ENCODE measurements at places on chromosomes 2 and 18.

- DNase-seq = no peak
Observed at GRCh38 chr2:199470672-199471442, 13.1 kb upstream of the SATB2 start.

GRCh38 chr2:168698969-168699368, 103.5 kb upstream of the NOSTRIN start:
- no peak for DNase-seq

GRCh38 chr18:64380117-64380516, 231.2 kb upstream of the LINC00305 start:
- DNase-seq = no peak

DNA sequence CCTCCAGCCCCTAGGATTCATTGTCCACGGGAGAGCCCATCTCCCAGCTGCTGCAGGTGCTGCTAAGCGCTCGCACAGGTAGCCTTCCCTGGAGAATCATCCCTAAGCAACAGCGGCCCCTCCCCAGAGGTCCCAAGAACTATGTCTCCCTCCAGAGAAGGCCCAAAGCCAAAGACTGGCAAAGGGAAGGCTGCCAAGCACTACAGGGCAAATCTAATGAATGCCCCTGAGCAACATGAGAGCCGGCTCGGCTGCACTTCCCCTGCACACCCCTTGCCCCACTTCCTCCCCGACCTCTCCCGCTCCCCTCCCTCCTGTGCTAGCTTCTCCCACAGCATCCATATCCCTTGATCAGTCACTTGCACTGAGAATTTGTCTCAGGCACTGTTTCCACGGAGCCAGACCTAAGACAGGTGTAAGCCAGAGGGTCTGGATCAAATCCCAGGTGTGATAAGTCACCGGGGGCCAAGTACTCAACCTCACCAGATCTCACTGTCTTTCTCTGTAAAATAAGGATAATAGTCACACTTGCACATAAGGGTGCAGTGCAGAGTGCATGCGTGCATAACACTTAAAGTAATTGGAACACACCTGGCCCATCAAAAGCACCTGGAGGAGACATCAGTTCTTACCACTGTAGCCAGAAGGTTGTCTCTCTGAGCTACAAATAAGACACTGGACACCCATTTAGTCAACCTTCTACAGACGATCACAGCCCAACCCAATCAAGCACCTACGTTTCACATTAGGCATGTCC, 20.1 kb upstream of the COL6A3 start:
- no peak for DNase-seq

GRCh38 chr2:221792971-221793521, 220.9 kb upstream of the EPHA4 start:
- DNase-seq = no peak

DNA sequence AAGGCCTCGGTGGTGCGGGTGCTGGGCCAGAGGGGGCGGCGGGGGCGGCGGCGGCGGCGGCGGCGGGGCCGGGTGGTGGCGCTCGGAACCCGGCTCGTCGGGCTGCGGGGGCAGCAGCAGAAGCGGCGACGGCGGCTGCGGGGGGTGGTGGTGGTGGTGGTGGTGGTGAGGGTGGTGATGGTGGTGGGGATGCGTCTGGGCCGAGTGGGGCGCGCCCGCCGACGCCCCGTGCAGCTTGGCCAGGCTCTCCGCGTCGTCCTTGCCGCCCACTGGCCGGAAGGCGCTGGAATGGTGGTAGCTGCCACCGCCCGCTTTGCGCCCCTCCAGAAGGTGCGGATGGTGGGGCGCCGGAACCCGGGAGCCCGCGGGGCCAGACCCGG, 4.4 kb downstream of the SKOR2 start:
- DNase-seq = no peak

DNA sequence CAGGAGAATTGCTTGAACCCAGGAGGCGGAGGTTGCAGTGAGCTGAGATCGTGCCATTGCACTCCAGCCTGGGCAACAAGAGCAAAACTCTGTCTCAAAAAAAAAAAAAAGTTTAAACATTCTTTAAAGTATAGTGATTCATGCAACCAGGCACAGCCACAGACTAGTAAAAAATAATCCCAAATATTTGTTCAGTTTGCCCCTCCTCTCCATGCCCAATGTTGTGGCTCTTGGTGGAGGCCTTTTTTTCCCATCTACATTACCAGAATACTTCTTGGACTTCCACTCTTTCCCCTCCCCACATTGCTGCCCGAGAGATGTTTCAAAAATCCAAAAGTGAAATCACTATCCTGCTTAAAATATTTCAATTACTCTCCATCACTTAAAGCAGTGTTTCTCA, 5.1 kb upstream of the MALT1 start:
- DNase-seq = no peak

DNA sequence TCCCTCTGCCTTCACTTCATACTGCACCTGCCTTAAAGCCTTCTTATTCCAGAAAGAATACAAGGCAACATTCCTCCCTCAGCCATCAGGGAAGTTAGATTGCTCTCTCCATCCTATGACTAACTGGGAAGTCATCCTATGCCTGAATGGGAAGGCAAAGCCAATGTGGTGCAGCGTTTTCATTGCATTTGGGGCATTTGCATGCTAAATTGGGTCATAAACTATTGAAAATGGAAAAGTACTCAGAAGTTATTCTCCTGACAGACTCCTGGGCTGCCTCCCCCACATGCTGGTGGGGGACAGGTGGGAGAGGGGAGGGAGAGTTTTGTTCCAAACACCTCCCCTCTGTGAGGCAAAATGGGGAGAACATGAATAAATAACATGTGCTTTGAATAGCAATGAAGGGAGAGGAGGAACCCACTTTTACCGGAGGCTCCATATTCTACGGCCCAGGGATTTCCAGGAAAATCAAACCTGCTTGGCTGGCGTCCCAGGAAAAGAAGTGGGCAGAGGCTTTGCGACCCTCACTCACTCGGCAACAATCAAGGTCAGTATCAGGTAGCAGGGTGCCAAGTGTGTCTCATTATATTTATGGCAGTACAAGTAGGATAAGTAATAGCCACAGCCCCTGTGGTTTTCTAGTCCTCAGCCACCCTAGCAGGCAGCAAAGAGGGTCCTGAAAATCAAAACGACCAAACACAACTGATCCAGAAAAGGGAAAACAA, 84.1 kb downstream of the BOD1L2 start:
- DNase-seq = no peak

GRCh38 chr18:34606851-34607250, 103.2 kb upstream of the DTNA start:
- no peak for DNase-seq

DNA sequence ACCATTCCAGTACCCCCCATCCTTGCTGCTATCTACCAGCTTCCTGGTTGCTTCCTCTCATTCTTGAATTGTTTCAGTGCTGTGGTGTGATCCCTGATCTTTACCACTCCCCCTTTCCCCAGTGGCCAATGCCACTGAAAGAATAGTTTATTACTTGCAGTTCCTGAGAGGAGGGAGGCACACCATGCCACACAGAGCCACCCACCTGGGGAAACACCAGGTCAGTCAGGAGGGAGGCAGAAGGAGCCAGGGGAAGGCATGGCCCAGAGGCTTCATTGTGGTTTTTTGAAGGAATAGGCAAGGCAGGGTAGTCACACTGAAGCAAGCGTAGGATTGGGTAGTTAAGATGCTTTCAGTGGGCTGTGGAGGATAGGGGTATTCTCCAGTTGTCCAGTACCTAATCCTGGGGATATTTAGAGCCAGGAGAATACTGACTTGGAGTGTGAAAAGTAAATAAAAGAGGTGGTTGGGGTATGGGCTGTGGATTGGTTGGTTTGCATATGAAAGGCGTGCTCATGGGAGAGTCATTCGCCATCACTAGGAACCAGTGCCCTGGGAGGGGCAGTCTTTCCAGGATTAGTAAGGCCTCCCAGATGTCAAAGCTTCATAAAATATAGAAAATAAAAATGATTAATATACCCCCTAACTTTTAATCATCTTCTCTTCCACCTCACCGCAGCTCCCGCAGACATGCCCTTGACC, 6.7 kb upstream of the TMEM177 start:
- no peak for DNase-seq

- no peak for DNase-seq
Observed at GRCh38 chr2:42979870-42980763, 187.7 kb upstream of the HAAO start.

DNA sequence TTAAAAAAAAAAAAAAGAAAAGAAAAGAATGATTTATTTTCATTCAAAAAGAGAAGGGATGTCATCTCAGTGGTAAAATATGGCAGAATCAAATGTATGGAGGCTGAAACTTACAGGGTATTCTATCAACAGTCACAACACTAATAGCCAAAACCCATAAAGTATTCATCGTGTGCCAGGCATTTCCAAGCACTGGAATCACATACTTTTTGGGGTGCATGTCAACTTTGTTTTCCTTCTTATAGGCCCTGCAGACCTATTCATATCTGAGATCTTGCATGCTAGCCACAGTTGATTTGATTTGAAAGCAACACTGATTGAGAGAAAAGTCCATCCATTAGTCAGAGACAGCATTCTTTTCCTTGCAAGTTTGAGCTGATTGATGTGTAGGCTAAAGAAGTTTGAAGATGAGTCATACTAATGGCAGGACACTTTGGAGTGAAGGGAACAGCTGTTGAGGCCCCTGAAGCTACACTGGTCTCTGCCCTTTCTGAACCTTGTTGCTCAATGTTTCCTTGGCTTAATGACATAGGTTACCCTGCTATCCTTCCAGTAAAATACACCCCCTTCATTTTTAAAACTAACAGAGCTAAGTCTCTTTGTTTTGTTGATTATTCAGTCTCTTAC, 22.0 kb downstream of the KATNAL2 start:
- DNase-seq = no peak

DNA sequence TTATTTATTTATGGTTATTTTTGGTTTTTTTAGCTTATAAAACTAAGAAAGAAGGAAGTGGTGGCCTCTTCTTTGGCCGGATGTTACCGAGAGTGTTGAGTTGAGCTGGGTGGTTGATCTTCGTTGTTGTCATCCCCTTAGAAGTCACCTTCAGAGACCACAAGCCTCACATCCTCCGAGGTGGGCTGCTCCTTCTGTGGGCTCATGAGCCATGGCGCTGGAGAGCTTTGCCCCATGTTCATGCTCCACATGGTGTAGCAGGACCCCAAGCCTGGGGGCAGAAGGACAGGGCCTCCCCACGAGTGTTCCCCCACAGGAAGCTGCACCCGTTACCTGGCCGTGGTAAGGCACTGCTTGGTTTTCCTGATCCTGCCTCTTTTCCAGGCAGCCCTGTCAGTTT, 23.4 kb downstream of the SNTG2 start:
- DNase-seq = no peak

DNA sequence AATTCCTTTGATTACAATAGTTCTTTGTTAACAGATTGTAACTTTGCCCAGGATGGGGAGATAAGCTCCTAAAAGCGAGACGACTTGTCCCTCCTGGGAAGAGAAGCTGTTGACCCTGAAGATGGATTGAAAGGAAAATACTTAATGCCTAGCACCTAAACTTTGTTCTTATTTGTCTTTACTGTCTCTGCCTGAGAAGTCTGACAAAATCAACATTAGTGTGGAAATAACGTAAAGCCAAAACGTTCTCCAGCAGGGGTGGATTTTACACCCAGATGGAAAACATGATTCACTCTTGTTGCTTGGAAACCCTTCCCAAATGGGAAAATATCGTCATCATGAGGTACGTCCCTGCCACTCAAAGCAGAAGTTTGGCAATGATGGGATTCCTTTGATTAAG, 450.1 kb downstream of the SLC4A3 start:
- DNase-seq = no peak

DNA sequence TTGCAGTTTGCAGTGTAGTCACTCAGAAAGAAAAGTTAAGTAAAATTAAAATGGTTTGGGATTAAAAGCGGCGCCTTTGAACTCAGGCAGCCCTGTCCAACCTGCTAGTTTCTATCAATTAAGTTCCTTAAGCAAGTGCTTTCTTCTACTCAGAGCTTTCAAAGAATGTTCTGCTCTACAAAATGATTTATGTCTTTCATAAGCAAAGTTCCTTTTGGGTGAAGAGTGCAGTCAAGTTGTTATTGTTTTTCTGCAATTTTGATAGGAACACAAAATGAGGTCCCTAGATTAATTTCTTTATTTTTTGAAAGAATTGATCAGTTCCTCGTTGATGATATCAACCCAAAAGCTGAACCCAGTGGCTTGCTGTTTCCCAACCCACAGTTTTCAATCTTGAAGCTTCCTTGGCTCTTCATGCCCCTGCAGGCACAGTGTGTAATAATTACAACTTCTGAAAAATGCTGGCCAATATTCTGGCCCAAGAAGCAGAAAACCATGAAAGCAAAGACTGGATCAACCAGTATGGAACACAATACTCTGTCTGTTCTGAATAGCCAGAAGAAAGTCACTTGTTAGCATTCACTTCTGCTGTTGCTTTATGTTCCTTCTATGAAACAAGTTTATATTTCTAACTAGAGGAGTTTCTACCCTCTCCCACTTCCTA, 89.1 kb downstream of the TGIF1 start:
- no peak for DNase-seq

DNA sequence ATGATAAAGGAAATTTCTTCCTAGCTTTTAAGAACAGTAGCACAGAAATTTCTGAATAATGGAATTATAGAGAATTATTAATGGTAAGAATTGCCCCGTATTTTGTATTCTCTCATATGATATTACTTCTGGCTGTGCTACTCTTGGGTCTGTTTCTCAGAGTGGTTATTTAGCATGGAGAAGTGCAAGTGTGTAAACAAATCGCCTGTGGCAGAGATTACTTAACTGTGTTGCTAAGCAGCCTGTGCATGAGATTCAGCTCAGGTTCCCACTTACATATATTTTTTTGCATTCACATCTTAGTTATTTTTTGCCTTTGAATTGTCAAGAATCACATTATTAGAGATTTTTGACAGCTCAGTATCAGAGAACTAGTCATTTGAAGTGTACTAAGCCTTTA, 80.1 kb upstream of the NFATC1 start:
- DNase-seq = no peak

DNA sequence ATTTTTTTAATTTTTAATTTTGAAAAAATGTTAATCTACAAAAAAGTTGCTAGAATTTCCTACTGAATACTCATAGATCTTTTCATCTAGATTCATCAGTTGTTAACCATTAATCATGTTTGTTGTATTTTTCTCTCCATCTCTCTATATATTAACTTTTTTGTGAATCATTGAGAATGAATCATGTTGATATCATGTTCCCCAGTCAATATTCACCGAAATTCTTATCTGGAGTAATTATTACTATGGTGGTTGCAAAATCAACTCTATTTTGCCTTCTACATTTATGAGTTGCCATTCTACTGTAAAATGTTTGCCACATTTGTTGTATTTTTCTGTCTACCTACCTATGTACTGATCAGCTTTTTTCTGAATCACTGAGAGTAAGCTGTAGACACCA, 154.0 kb downstream of the SPP2 start:
- no peak for DNase-seq

DNA sequence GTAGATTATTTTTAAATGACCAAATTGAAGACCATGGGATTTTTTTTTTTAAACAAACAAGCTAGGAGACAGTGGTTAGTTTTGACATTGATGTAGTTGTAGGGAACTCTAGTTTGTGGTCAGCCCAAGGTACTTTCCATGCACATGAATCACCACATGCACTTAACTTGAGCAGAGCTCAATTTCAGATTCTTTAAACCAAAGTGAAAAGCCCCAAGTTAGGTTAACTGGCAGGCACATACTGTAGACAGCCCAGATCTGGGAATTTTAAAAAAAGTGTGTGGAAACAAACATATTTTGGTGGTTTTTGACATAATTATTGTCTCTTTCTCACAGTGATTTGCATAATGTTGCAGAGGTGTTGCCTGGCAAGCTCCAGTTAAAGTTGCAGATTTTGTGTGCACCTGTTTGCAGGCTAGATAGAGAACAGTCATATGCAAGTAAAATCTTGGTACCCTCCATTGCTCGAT, 88.4 kb downstream of the BCL2L11 start:
- no peak for DNase-seq
